ENCODE measurements at places on chromosomes 5 and 9.

DNA sequence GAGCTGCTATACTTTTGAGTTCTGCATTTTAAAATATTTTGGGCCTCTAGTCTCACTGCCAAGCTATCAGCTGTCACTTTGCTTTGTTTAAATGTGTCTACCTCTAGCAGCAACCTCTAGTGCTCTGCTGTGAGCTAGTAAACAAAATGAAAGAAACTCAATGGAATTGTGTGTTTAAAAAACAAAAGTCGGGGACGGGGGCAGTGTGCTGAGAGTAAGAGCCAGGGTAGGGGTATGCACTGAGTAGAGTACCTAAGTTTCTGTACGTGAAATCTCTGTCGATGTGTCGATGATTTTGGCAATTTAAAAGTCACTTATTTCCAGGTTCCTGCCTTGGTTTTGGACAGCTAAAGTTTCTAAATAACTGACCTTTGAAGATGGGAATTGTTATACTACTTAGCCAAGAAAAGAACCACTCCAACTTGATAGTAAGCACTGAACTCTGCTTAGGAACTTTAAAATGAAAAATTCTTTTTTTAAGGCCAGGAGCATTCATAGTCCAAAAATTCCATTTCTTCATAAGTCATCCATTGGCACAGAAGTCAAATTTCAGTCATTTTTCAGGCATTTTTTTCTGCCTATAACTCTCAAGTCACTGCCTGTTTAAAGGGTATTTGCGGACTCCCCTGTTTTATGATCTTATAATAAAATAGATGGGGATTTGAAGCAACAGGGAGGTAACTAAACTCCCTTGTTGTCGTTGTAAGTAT lies 111.5 kb downstream of the SAXO1 start:
- DNase-seq: no peak

DNA sequence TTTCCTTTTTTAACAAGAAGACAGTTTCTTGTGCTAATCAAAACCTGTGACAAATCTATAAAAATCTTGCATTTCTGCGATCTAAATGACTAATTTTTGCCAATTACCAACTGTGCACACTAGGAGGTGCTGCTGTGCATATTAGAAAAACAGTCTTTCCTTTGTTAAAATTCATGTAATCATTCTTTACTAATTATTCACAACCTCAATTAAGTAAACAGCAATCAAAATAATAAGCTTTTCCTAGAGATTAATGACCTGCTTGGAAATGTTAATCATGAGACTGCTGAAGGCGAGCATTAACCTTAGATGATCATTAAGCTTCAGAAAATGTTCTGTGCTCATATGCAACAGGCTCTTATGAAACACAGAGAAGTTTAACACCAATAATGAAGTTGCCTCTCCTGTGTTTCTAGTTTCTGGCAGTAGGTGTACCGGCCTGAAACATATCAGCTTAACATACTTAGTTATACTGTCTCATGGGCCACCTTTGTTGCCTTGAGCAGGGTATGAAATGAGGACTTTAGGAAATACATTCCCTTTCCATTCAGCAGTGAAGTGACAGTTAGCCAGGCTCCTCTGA lies 17.7 kb downstream of the RFESD start:
- DNase-seq: no peak

DNA sequence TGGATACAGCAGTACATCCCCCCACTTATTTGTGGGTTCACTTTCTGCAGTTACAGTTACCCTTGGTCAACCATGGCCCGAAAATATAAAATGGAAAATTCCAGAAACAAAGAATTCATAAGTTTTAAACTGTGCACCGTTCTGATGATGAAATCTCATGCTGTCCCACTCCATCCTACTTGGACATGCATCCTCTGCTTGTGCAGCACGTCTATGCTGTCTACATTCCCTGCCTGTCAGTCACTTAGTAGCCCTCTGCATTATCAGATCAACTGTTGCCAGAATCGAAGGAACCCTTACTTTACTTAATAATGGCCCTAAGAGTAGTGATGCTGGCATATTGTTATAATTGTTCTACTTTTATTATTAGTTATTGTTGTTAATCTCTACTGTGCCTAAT lies 14.6 kb downstream of the MARCHF3 start:
- DNase-seq: no peak

DNA sequence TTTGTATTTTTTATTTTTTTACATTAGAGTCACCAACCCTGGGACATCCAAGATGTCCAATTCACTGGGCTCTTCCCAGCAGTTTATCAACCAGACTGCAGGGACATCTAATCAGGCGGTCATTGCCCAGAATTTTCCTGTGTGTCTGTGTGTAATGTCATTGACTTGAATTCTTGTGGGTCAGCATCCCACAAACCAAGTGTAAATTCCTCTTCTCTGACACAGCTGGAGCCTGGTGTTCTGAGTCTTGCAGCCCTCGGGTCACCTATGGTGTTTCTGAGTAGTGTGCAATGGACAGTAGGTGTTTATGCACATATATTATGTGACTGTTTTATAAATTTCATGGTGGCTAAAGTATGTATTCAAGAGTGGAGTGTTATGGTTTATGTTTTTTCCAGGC lies 815.7 kb downstream of the SEMA5A start:
- no peak for DNase-seq

GRCh38 chr5:146363161-146363874 lies 24.7 kb downstream of the POU4F3 start:
- DNase-seq: no peak

DNA sequence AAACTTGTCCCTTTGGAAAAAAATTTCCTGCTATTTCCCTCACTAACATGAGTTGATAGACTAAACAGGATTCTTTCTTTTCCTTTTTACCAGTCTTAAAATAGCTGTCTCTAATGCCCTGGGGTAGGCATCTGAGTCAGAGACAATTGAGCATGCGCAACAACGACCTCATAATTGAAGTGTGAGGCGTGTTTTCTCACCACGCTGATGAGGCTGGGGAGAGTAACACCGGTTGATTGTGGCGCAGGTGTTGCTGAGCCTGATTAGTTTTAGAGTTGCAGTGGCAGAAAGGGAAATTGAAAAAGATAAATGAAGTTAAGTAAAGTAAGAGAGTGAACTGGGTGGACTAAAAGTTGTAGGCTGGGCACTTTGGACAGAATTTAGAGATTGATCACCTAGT lies 213.7 kb downstream of the TLR4 start:
- no peak for DNase-seq

GRCh38 chr5:160537116-160537515 lies 115.5 kb downstream of the PTTG1 start:
- DNase-seq: no peak

DNA sequence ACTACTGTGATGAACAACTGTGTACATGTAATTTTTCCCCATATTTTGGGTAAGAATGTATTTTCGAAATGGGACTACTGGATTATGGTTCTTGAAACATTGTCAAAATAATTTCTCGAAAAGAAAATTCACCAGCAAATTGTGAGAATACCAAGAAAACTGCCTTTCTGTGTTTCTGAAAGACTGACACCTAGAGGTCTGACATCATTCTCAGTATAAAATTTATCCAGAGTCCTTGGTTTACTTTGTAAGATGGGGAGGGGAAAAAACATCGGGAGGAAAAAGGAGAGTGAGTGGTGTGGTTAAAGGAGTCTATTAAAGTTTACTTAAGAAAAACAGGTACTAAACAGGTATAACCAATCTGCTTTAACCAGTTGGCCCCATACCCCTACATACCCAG lies 149.2 kb downstream of the CEP120 start:
- DNase-seq: no peak

DNA sequence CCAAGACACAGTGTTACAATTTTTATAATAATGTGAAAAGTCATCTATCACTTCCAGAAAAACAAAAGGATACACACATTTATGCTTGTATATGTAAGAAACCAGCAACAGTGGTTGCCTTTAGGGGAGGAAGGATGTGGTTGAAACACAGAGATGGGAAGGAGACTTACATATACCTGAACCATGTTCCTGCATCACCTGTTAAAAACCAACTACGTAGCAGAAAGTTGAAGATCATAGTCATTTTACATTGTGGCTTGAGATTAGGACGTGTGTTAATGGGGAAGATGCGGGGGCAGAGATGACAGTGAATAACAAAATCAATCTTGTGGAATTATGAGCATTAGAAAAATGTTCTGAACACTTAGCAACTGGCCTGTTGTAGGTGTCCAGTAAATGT lies 307.3 kb downstream of the MLLT3 start:
- DNase-seq: no peak

DNA sequence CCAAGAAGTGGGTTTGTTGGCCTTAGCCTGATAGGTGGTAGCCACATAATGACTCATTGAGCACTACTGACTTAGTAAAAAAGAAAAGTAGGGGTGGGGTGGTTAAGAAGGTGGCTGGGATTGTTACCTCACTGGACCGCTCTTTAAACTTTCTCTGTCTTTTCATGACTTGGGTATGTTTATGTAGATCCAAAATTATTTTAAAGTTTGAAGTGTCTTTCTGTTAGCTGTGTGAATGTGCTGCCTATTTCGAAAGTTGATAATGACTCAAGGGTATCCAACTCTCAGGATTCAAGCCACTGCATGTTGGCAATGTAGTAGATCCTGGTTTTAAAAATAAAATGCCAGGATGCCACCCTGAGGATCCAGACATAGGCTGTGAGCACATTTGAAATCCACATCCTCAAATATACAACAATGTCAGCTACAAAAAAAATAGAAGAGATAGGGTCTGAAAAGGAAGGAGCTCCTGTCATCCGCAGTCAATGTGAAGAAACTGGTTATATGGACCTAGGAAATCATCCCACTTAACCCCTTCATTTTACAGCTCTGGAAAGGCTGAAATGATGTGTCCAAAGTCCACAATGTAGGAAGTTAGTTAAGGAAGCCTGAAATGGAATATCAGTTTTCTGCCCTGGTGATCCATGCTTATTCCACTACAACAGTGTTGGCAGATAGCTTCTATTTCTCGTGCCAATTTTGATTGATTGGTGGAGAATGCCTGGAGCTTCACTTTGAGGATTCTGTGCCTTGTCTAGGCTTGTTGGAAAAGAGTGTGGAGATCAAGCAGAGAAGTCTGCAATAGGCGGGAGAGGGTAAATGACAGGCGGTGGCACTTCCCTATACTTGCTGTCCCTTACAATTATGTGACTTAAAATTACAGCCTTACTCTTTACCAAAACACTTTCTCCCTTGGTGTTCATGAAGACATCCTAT lies 23.4 kb downstream of the ZNF462 start:
- no peak for DNase-seq

- no peak for DNase-seq
Observed at GRCh38 chr5:92470770-92471169, 1087.7 kb upstream of the ARRDC3 start.

Data from stimulated activated CD4-positive, alpha-beta T cell treated with anti-CD3 and anti-CD28 coated beads, TNF-alpha, amount 100 ng/mL, for 4 hours (primary cell).